ENCODE measurements at places on chromosomes 12 and 14.

- DNase-seq, result no peak
These were observed 47.2 kb downstream of the CACNA2D4 start for GRCh38 chr12:1870998-1871917.

DNA sequence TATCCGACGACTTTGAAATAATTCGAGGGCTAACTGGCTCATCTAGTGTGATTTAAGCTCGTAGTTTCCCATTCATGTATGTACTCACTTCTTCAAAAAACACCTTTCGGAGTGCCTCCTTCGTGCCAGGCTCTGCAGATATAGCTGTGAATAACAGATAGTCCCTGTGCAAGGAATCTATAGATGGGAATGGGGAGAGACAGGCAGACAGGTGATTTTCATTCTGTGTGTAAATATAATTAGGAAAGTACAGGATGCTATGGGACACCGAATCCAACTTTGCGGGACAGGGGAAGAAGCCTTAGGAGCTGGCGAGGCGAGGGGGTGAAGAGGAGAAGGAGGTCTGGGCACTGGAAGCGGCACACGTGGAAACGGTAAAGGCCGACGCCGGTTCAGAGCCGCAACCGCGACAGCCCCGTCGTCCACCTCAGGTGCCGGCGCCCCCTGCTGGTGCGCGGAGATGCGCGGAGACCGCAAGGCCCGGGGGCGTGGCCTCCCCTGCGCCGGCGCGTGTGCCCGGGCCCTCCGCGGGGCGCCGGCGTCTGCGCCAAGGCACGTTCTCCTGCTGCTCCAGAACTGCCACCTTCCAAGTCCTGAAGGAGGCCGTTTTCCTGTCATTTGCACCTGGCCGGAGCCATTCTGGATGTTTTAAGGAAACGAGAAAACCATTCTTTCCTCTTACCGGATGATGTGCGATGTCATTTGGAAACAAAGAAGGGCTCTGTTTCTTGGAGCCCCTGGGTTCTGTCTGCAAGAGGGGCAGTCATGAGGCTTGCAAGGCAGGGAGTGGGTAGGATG lies 18.0 kb upstream of the CACNA1C start:
- no peak for DNase-seq

GRCh38 chr14:68616221-68616902 lies 176.5 kb downstream of the ZFP36L1 start:
- DNase-seq, result no peak

GRCh38 chr12:106774808-106775524 lies 484 bp downstream of the RIC8B start:
- DNase-seq, result no peak

- no peak for DNase-seq
These were observed 6.8 kb downstream of the CPNE6 start for GRCh38 chr14:24078146-24078545.

- no peak for DNase-seq
These were observed 458.3 kb downstream of the ETNK1 start for GRCh38 chr12:23083267-23083666.

DNA sequence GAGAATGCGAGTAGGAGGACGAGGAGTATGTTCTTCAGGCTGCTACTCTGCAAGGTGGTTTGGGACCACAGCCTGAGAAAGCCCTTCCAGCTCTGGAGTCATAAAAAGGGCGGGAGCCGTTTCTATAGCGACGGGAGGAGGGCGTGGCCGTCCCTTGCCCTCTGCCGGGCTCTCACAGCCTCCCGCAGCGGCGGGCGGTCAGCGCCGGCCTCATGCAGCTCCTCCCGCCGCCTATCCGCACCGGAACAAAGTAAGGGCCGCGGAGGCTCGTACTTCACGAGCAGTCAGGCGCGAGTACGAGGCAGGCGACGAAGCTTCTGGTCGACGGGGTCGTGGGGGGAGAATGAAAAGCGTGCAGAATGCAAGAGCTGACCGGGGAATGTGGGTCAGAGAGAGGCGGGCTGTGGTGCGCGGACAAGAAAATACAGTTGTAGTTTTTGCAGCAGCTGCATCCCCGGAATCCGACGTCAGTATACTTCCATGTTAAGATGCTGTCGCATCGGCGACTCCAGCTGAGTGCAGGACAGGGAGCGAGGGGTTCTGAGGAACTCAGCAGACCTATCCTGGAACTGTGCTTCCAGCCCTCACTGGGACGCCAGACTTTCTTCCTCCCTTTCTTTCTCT lies at the start of gene DYRK4:
DYRK4 (plus strand) TSS at position 175 of the 624 bp plus-strand sequence; CDS start at position 213, 38 bp downstream.
- DNase-seq, result peak; percentile 76

DNA sequence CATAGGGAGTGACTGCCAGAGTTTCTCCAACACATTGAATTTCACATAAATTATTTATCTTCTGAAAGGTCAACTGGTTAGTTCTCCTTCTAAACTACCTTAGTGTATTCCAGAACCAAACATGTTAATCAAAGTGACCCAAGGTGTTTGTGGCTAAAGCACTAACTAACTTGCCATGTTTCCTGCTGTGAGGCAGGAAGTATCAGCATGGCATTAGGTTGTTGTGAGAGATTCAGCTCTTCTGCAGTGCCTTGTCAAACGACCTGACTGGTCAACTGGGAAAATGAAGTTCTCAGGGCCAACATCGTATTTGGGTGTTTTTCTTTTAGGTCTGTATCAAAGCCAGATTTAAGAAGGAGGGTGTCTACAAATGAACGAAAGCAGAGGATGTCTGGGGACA lies 448.1 kb downstream of the APAF1 start:
- no peak for DNase-seq

- no peak for DNase-seq
These were observed 217.1 kb downstream of the CHST11 start for GRCh38 chr12:104673696-104674482.

GRCh38 chr12:118645219-118645618 lies 268.9 kb downstream of the SUDS3 start:
- peak; percentile 15 for DNase-seq

DNA sequence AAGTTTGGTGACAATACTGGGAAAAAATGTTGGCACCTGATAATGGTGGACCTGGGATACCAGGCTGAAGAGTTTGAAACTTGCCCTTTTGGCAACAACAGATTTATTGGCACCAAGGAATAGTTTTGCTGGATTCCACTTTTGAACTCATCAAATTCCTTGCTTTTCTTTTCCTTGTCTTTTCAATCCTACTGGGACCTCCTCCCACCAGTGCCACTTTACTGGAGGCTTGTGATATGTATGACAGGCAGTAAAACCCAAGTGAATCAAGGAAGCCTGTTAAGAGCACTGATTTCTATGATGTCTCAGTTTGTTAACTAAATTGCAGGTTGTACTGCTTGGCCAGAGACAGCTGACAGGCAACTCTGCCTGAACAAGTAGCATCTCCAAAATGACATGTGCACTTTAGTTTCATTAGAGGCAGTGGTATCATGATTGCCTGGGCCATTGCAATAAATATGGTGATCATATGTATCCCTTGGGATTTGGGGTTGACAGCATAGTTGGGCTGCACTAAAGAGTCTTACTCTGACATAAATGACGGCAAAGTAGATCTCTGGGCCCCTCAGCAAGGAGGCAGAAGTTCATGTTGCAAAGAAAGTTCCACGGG lies 565.4 kb downstream of the DIO2 start:
- no peak for DNase-seq

- no peak for DNase-seq
These were observed 3.2 kb downstream of the PLXNC1 start for GRCh38 chr12:94151582-94151981.

DNA sequence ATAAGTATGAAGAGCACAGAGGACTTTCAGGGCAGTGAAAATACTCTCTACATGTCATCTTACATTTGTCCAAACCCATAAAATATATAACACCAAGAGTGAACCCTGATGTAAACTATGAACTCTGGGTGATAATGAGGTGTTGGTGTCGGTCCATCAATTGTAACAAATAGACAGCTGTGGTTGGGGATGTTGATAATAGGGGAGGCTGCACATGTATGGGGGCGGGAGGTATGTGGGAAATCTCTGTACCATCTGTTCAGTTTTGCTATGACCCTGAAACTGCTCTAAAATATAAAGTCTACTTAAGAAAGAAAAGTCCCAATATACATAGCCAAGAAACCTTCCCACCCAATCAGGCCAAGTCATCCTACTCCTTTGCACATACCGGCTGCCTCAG lies 88.5 kb downstream of the GPR135 start:
- DNase-seq, result no peak

DNA sequence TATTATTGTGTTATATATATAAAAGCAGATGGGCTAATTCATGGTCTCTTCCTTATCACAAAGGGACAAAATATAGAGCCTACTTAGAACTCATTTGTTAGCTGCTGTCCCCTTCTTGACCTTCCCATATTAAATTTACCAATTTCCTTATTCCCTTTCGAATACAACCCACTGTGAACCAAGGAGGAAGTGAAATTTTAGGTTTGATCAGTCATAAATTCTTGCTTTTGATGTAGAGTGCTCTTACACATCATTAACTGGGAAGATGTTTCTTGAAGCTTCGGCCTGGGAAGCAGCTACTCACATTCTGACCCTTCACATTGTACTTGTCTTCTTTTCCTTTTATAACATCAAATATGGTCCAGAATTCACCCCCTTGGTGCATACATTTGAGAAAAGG lies 579.0 kb downstream of the LRFN5 start:
- no peak for DNase-seq

- DNase-seq, result no peak
These were observed 39.4 kb downstream of the CRACR2A start for GRCh38 chr12:3713483-3713882.

GRCh38 chr12:55720894-55721444 lies 776 bp downstream of the RDH5 start:
- DNase-seq, result no peak

All from right renal pelvis (tissue), 4 donors.